ENCODE measurements at places on chromosomes 2 and 18.

DNA sequence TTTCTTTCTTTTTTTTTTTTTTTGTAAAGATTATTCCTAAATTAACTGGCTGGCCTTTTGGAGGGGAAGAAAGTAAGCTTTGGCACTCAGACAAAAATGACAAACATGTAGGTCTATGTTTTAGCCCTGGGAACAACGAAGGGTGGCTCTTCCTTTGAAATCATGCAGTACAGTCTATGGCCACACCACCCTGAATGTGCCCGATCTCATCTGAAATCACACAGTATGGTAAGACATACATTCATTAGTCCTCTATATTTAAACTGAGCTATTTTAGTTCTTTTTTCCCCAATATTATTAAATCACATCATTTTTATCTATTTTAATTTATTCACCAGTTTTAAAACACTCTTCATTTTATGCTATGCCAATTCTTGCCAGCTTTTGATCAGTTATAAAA is 48.2 kb downstream of the PLA2R1 start:
- DNase-seq: no peak

DNA sequence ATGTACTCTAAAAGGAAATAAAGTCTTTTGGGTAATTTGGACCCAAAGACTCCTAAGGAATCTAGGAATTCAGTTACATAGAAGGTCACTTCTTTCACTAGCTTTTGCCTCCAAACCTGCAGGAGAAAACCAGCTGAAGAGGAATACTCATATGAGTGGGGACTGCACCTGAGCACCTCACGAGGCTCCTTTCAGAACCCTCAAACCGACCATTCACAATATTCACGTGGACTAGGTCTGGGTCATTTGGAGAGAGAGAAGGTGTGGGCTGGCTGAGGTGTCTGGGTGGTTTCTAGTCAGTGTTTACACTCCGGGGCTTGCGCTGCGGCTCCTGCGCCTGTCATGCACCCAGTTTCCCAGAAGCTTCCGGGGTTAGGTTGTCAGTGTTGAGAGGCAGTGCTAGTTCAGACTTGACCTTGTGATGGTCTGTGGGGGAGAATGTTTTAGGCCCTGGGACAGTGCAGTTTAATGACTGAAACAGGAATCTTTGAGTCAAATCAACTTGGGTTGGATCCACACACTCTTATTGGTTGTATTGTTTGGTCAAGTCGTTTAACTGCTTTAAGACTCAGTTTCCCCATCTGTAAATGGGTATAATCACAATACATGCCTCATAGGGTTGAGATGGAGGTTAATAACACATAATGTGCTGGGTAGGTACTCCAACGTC is 78.4 kb downstream of the LIMS1 start:
- DNase-seq: no peak

DNA sequence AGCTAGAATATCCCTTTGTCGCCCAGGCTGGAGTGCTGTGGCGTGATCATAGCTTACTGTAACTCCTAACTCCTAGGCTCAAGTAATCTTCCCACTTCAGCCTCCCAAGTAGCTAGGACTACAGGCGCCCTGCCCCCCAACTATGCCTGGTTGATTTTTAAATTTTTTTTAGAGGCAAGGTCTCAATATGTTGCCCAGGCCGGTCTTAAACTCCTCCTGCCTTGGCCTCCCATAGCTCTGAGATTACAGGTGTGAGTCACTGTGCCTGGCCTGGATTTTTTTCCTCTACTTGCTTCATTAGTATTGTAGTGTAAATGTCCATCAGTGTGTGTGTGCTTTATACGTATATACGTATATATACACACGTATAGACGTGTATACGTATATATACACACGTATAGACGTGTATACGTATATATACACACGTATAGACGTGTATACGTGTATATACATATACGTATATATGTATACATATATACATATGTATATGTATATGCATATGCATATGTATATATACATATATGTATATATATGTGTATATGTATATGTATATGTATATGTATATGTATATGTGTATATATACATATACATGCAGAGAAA is 124.4 kb downstream of the DIS3L2 start:
- no peak for DNase-seq

DNA sequence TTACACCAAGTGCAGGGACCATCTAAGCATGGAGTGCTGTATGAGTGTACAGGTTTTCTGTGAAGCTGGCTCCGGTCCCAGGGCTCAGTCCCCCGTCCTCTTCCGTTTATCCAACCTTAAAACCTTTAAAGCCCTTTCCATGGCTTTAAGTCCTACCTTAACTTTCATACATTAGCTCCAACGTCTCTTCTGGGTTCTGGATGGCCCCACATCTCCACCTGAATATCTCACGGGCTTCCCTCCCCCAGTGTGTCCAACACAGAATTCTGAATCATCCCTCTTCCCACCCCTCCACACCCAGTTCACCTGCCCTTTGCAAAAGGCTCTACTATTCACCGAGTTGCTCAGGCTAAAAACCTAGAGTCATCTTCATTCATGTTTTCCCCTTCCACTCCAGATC is 12.8 kb downstream of the ARHGAP25 start:
- DNase-seq: no peak

DNA sequence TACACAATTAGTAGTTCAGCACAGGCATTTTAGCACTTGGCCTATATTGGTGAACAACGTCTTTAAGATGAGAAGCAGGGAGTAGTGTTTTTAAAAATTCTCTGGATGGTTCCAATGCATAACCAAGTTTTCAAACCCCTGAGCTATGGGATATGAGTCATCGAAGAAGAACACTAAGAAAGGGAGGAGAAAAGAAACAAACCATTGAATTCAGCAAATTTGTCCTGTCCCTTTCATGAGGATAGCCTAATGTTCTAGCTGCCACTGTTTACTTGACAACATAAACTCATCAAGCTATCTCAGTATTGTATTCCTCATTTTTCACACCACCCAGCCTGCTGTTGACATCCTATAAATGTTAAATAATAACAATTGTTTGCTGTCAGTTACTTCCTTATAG is 158.0 kb downstream of the BARD1 start:
- DNase-seq: no peak

DNA sequence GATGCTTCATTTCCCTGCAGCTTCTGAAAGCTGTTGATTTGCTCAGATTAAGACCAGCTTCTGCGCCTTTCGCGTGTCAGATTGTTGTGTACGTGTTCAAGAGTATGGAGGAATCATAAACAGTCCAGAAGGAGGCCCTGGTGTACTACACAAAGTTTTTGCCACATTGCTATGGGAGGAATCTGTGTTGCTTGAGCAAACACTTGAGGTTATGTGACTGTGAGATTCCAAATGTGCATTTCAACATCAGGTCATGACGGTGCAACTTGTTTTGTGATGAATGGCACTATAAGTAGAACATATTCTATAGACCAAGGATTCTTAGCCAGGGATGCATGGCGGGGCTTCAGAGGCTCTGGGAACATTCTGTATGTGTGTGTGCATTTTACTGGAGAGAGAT is 35.0 kb downstream of the SRSF7 start:
- peak; percentile 58 for DNase-seq

DNA sequence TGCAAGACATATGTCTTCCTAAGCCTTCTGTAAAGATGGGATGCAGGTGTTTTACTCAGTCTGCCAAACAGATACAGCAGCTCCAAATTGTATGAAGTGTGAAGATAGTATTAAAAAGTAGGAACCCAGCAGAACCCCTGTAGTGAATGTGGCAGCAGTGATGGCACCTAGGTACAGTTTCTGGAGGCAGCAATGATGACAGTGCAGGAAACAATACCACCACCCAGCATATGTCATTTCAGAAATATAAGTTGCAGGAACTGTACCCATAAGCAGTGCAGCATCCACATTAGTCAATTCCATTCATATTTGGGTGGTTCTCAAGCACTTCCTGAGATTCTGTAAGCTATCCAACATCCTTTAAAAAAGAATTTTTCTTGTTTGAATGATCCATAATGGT is 46.7 kb upstream of the ATP5MC3 start:
- DNase-seq: no peak

DNA sequence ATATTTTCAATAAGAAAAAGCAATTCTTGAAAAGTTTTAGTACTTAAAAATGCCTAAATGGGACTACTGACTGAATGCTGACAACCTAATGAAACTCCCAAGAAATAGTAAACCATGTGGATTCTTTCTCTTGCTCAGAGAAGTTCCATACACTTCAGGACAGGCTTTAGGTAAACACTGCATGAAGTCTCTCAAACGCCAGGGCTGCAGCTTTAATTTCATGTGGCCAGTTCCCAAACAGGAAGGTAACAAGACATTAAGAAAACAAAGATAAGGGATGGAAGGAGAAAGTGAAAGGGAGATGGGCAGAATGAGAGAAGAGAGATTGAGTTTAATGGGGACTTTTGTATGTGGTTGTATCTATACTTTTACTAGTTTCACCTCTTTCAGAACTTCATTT is 734.7 kb upstream of the PKDCC start:
- no peak for DNase-seq

- DNase-seq: no peak
Observed at GRCh38 chr18:48037481-48038271, 107.2 kb upstream of the SMAD2 start.

DNA sequence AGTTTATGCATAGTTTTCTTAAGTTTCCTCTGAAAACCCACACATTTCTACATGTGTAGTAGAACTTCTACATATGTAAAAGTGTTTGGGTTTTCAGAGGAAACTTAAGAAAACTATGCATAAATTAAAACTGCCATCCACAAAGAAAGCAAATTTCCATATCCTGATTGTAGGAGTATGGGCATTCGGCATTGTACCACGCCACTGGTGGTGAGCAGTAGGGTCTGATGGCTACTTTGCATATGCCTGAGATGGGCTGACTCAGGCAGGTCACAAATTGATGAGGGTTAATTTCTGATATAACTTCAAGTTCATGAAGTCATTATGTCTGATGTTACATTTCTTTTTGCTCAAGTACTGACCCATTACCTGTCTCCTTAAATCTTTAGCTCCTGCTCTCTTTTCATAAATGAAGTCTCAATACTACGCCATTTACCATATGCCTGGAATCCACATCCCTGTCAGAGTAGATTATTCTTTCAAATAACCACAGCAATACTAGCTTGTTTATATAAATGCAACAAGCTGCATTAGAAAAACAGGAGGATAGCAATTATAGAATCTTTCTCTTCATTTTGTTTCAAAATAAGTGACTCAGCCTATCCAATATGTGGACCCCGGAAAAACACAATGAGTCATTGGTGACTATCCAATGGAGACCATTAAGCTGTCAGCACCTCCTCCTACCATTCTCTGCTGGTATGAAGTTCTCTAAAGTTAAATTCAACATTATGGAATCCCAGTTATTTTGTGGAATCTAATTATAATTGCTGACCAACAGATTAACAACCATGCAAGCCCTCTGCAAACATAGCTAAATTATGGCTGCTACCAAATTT is 355.2 kb upstream of the UBE2E3 start:
- peak; percentile 90 for DNase-seq

DNA sequence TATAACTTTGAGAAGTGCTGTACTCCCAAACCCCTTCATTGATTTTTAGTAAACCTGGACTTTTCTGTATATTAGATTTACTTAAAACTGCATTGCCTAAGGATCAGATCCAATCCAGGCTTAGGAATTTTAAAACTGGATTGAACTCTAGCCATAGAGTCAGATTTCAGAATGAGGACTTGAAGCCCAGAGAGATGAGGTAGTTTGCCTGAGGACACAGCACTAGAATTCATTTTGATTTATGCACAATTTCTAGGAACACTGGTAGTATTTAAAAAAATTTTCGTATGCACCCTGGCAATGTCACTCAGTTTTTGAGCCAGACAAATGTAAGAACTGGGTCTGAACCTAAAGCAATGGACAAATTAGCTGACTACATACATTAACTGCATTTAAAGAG is 144.9 kb downstream of the KCTD1 start:
- DNase-seq: peak; percentile 62

DNA sequence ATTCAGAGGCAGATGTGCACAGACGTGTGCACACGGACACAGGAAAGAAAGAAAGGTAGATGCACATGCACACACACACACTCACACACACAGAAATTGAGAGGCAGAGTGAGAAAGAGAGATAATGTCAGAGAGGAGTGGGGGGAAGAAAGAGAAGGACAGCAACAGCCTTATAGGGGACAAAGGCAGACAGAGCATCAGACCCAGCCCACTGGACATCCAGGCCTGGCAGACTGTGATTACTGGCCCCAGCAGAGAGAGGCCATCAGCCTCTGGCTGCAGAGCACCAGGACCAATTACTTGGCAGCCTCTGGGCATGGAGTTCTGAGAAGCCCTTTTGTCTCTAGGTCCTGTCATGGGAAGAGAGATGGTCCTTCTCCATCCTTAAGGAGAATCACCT is 66.1 kb downstream of the C18orf54 start:
- no peak for DNase-seq

DNA sequence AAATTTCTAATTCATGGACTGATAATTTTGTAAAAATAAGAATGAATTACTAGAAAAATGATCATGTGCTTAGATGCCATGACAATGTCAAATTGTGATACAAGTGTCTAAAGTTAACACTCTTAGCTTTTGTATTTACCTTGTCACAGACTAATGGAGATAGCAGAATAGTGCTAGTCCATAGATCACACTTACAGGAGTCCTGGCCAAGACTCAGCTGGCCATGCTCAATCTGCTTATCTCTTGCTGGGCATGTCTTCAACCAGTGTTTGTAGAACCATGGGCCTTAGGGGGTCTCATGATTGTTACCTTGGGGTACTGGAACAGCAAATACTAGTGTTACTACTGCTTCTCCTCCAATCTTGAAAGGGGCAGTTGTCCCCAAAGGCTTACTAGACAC is 44.0 kb downstream of the TET3 start:
- DNase-seq: no peak

DNA sequence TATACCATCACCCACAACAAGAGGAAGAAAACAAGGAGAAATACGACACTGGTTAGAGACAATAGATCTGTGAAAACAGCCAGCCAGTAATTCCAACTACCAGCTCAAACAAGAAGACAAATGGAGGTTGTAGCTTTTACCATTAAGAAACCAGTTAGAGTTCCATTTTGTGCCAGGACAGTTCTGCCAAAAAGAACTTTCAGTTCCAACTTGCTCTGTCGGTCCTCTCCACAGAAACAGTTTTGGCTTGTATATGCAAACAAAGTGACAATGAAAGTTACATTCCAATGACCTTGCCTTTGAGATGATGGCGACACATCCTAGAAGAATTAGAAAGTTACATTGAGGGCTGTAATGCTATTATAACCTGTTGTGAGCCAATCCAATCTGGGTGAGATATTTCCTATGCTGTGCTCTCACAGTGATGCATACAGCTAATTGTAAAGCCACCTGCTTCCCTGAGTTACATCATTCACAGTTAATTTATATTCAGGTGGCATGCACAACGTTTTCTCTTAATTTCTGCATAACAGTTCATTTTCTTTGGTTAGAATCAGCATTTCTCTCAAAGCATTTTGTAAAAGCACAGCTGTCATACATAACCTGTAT is 1378.4 kb upstream of the PIK3C3 start:
- DNase-seq: no peak

DNA sequence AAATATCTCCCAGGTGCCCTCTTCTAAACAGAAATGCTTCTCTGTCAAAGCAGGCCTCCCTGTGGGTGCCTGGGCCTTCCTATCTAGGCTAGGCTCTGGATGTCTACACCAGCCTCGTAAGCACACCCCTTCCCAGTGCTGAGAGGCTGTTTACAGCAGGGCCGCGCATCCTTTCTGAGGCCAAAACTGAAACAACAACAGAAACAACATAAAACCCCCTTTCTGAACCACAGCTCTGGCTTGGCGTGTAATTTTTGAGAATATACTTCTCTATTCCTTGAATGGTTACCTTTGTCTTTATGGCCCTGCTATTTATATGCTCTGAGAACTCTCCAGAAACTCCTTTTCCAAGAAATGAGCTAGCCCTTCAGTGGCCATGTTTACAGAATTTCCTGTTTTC is 118.4 kb downstream of the BCL2L11 start:
- no peak for DNase-seq
